ENCODE measurements at places on chromosomes 2 and 18. TPM values are rescaled to one million over a fixed set of nuclear protein-coding genes. Genes with fewer than 3 reads are reported as not detected.

Gene LIMS4
- total RNA-seq: 0.78 TPM

Gene IL1R2
- 1.5 TPM for total RNA-seq

Gene APCDD1
- total RNA-seq: not detected

Gene CDH2
- total RNA-seq: 0.17 TPM

Gene FAHD2B
- 24.7 TPM for total RNA-seq

Gene GRP
- total RNA-seq: not detected

Gene LIMS1
- 47.4 TPM for total RNA-seq

Gene PFN4
- 0.40 TPM for total RNA-seq

Gene MROH2A
- not detected for total RNA-seq

Gene C2orf81
- total RNA-seq: 3.1 TPM

Gene POTEJ
- not detected for total RNA-seq

Gene IGFBP5
- not detected for total RNA-seq

Gene CYTIP
- total RNA-seq: 247 TPM

Gene FOXD4L1
- 0.21 TPM for total RNA-seq

Gene TMEM178A
- total RNA-seq: not detected

Gene AKAIN1
- total RNA-seq: not detected

Gene C2orf80
- not detected for total RNA-seq

Gene CRYGD
- not detected for total RNA-seq

Gene YWHAQ
- total RNA-seq: 500 TPM

Gene REEP1
- 0.25 TPM for total RNA-seq

Gene PTPRN
- total RNA-seq: 0.04 TPM

Gene LAMA3
- 0.17 TPM for total RNA-seq

Gene TRIM43
- total RNA-seq: not detected

Gene CD226
- total RNA-seq: 189 TPM

Gene ANO7
- 3.1 TPM for total RNA-seq

Gene TYW5
- total RNA-seq: 11.6 TPM

Gene CD207
- not detected for total RNA-seq

Gene AGXT
- not detected for total RNA-seq
